ENCODE measurements at places on chromosomes 3 and 15. TPM values are rescaled to one million over a fixed set of nuclear protein-coding genes. Genes with fewer than 3 reads are reported as not detected.

Gene RARRES1
- 8.2 TPM for polyA plus RNA-seq

Gene POMGNT2
- 24.8 TPM for polyA plus RNA-seq

Gene GASK1A
- polyA plus RNA-seq = 5.4 TPM

Gene KBTBD13
- polyA plus RNA-seq = 0.07 TPM

- DNase-seq = no peak
Measured at GRCh38 chr15:77044228-77045042, 26.5 kb downstream of the TSPAN3 start.

- DNase-seq = peak; percentile 10
Measured at GRCh38 chr3:161859865-161860450, 363.4 kb downstream of the OTOL1 start.

GRCh38 chr15:64011736-64012135 lies 34.5 kb downstream of the DAPK2 start:
- DNase-seq = no peak

DNA sequence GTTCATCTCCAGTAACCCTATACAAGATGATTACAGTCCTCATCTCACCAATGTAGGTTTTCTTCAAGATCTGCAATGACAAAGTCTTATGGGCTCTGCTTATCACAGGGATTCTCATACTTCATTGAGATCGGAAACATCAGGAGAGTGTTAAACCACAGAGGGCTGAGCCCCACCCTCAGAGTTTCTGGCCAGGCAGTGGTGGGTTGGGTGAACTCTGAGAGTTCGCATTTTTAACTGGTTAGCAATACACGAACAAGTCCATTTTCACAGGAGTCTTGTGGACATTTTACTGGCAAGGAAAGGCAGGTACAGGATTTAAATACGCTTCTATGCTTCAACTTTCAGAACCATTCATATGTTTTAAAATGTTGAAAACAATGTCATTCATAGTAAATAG lies 366.7 kb upstream of the ROBO2 start:
- no peak for DNase-seq

All from renal pelvis (tissue), 12 donors.